Activated CD4-positive, alpha-beta T cell treated with anti-CD3 and anti-CD28 coated beads for 4 hours (primary cell): ENCODE measurements at places on chromosomes 11 and 22.

DNA sequence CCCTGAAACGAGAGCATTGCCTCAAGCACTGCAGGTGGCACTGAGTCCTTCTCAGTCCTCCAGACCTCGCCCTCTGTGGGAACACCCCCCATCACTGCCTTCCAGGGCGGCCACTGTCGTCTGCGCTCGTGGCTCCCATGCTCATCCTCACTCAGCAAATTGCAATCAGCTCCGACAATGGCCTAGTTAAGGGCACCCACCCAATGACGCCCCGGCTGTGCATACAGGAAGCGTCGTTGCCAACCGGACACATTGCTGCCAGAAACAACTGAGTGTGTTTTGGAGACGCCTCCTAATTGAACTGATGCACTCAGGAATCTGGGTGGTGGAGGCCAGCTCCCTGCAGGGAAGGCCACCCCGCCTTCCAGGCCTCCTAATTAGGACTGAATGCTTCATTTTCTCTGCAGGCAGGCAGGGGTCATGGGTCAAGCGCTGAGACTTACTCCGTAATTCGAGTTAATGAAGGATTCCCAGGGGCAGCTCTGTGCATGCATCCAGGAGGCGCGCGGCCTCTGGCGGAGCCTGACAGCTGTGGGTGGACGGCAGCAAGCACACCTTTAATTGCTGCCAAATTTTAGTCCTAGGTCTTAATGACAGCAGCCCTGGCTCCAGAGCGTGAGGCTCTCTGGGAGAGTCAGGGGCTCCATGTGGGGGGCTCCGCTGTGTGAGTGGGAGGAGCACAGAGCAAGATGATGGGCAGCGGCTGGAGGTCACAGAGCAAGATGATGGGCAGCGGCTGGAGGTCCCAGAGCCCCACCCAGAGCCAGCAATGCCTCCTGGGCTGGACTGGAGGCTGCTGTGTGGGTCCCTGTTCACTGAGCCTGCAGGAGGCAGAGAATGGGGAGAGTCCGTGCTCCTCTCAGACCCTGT lies 199.0 kb downstream of the BRD1 start:
- no peak for DNase-seq

- DNase-seq: no peak
These were observed 138.2 kb upstream of the TENM4 start for GRCh38 chr11:79579063-79579462.

DNA sequence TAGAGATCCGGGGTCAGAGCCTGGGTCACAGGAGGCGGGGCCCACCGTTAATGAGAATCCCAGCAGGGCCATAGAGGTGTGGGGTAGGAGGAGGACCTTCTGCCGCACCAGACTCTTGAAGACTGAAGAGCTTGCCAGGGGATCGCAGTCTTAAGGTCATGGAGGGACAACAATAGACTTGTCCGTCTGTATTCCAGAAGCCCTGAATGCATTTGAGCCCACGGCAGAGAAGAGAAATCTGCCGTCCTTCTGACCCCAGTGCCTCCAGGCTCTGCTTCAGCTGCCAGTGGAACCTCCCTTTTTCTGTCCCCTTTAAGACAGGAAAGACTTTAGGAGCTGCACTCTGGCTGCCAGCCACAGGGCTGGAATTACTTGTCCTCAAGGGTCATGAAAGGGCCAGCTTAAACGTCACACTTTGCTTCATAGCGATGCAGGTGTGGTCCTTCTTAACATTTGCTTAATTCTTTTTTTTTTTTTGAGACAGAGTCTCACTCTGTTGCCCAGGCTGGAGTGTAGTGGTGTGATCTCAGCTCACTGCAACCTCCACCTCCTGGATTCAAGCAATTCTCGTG lies 15.5 kb upstream of the ST3GAL4 start:
- DNase-seq: no peak

GRCh38 chr11:29268733-29269132 lies 748.1 kb downstream of the KCNA4 start:
- no peak for DNase-seq

GRCh38 chr11:95720195-95720594 lies 69.4 kb downstream of the FAM76B start:
- no peak for DNase-seq

DNA sequence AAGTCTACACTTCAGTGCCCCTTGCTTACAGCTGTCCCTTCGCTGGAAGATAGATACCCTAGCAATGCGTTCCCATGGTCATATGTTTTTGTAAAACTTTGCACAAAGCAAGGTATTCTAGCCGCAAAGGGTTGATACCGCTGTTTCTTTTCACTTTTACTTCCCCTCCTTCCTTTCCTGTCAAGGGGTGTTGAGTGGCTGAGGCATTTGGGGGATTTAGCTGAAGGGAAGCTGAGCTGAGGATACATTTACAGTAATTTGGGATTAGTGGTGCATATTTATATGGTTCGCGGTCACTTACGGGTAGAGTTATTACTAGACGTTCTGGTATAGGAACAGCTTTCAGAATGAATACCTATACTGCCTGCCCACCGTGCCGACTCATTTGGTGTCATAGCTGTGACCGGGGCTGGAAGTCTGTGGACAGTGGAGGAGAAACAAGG lies 86.9 kb upstream of the WNT11 start:
- DNase-seq: no peak

DNA sequence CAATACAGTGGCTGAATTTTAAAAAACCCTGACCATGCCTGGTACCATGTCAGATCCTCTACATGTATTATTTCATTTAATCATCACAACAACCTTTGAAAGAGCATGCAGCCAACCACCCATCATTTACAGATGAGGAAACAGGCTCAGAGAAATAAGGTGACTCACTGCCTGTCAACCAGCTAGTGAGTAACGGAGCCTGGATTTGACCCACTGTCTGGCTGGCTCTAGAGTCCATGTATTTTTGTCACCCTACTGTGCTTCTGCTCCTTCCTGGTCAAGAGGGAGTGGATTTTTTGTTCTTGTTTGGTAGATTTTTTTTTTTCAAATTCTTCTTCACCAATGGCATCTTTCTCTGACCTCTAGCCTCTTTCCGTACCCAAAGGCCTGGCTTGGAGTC lies 77.4 kb downstream of the CWC15 start:
- DNase-seq: no peak

- DNase-seq: no peak
These were observed 13.8 kb upstream of the MB start for GRCh38 chr22:35630891-35631290.

- DNase-seq: no peak
These were observed 82.6 kb upstream of the SHISAL1 start for GRCh38 chr22:44395118-44396005.

DNA sequence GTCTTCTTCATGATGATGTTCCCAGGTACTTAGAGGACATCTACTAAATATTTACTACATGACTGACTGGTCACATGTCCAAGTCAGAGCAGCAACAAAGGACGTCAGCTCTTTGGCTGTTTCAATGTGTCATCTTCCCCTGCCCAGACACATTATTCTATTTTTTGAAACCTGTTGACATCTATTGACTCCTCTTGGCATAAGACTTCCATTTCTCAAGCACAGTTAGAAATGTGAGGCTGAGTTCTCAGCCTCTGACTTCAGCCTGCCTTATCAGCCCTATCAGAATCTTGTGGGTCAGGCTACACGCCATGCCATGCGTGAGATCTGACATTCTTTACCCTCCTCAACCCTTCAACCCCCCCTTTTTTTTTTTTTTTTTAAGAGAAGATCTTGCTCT lies 63.8 kb downstream of the SC5D start:
- no peak for DNase-seq
